ENCODE measurements at places on chromosomes 7 and 10. TPM values are rescaled to one million over a fixed set of nuclear protein-coding genes. Genes with fewer than 3 reads are reported as not detected.

The NEUROD6 gene
- not detected for total RNA-seq

DNA sequence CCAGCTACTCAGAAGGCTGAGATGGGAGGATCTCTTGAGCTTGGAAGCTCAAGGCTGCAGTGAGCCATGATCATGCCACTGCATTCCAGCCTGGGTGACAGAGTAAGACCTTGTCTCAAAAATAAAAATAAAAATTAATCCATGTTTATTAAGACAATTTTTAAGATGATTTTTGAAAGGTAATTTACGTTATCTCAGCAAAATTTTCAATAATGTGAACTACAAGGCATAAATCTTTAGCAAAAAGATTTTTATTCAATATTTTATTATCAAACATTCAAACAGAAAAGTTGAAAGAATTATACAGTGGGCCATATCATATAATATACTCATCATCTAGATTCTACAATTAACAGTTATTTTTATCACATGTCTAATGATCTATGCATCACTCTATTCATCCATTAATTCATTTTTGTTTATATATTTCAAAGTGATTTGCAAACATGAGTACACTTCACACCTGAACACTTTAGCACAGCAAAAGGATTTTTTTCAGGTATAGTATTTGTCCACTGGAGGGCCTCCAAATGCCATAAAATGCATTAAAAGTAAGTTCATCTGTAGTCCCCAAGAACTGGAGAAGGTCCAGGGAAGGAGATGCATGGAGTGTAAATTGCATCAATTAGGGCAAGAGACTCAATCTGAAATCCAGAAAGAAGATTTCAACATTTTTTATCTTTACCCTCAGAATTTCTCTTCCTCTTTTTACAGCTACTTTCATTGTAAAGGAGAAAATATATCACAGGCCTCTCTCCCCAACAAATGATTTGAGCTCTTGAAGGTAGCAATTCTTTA lies 38.6 kb upstream of the RSBN1L start:
- no peak for DNase-seq

DNA sequence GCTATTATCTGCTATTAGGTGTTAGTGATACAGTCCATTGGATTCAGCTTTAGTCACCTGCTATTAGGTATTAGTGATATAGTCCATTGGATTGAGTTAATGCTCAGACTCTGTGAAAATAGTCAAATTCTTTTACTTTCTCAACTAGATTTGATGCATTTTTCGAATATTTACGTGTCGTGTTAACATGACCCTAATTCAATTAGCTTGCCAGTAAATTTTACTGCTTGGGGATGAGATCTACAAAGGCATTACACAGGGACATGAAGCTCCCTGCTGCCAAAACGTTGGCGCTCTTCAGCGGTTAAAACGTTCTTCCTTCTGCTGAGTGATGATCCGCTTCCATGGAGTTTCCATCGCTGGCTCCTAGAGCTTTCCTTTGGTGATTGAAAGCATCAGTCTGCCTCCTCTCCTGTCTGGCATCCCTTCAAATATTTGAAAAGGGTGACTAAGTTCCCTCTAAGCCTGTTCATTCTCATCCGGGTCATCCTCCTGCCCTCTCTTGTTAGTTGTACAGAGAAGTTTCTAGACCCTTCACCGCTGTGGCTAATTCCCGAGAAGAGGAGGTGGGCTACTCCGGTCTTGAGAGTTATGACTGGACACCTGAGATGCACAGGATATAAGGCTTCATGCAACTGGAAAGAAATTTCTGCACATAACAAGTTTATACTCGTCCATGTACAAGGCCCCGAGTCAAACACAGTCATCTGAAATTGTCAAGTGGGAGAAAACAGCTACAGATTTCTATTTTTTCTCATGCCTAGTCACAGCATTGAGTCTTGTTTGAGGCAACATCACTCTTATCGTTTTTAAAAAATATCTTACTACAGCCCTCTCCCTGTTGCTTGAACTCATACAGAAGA lies 254.0 kb downstream of the KLF6 start:
- no peak for DNase-seq

- no peak for DNase-seq
Observed at GRCh38 chr7:1738511-1738910, 68.4 kb downstream of the ELFN1 start.
